Activated CD8-positive, alpha-beta T cell treated with anti-CD3 and anti-CD28 coated beads, Interleukin-2, amount 10 ng/mL, durations not matched to agents 7 days and 5 days (primary cell): ENCODE measurements at places on chromosomes 3 and 15. TPM values are rescaled to one million over a fixed set of nuclear protein-coding genes. Genes with fewer than 3 reads are reported as not detected.

DNA sequence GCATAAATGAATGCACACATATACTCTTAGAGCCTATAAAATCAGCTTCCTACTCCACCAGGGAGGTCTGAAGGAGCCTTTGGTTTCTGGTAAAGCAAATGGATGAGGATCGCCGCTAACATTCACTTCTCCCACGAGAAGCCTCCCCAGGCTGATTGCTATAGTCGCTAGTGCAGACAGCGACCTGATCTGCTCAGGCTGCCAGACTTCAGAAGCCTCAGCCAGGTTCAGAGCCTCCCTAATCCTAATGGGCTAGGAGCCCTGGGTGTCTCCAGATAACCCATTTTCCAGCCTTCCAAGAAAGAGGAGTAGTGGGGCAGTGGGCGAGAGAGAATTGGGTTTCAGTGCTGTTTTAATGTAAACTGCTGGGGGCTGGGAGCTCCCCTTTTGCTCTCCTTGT, 35.4 kb downstream of the TPM1 start:
- DNase-seq = no peak

Gene SCN5A
- total RNA-seq = 0.37 TPM

GRCh38 chr3:174457758-174458157, 401.4 kb upstream of the NAALADL2 start:
- DNase-seq = no peak

DNA sequence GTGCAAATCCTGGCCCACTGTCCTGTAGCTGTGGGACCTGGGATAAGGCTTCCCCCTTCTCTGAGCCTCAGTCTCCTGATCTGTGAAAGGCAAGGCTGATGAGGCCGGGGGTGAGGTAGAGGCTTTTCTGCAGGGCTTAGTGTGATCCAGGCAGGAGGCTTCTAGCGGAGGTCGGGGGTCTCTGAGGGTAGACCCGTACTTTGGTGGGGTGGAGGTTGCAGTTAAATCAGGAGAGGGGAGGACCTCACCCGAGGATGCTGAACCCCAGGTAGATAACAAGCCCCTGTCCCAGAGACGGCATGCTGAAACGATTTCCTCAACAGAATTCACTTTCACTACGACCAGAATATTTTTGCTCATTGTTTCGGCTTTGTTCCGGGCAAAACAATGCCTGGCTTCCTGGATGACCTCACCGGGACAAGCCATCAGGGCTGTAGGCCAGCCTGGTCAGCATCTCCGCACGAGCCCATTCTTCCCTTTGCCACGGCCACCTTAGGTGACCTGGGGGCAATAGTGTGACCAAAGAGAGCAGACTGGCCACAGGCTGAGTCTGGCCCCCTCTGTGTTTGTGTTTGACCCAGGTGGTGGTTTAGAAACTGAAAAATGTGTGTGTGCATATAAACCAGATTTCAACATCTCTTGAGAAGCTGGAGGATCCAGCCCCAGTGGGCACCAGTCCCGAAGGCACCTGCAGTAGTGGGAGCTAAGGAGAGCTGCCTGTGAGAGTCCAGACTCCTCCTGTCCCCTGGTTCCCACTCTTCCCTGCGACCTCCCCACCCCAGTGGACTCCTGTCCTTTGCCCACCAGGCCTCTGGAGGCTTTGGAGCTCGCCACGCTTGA, 33.0 kb downstream of the SLC6A6 start:
- DNase-seq = no peak

- no peak for DNase-seq
Measured at GRCh38 chr3:62187022-62187431, 186.3 kb downstream of the FEZF2 start.

Gene GOLGA8G
- not detected for total RNA-seq

Gene CDHR4
- total RNA-seq = not detected

Gene EEF1AKMT4
- 4.7 TPM for total RNA-seq

GRCh38 chr15:66747886-66748707, 46.1 kb downstream of the SMAD6 start:
- no peak for DNase-seq

GRCh38 chr3:161770484-161771386, 274.1 kb downstream of the OTOL1 start:
- no peak for DNase-seq

GRCh38 chr15:96254173-96254572, 76.3 kb upstream of the NR2F2 start:
- DNase-seq = no peak

DNA sequence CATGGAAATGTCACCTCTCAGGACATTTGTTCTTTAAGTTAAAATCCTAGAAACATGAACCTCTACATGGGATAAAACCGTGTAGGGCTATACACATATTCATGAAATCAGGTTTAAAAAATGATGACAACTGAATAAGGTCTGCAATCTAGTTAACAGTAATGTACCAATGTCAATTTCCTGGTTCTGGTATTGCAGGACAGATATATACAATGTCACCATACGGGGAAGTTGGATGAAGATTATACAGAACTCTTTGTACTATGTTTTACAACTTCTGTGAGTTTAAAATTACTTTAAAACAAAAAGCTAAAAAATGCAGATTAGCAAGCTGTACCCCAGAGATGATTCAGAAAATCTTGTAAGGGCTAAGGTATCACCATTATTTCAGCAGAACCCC, 6.7 kb downstream of the CNTN3 start:
- DNase-seq = no peak

DNA sequence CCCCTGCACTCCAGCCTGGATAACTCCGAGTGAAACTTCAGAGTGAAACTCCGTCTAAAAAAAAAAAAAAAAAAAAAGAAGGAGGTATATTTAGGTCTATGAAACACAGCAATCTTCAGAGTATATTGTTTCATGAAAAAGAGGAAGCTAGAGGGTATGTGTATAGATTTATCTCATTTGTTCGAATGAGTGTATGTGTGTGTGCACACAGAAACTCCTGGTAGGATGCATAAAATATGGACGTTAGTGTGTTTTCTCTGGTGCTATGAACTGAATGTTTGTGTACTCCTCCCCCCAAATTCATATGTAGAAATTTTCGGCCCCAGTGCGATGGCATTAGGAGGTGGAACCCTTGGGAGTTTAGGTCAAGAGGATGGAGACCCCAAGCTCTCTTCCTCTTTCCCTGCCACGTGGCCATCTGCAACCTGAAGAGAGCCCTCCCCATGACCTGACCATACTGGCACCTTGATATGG, 98.6 kb upstream of the KLF13 start:
- DNase-seq = no peak

Gene ACAN
- total RNA-seq = not detected

DNA sequence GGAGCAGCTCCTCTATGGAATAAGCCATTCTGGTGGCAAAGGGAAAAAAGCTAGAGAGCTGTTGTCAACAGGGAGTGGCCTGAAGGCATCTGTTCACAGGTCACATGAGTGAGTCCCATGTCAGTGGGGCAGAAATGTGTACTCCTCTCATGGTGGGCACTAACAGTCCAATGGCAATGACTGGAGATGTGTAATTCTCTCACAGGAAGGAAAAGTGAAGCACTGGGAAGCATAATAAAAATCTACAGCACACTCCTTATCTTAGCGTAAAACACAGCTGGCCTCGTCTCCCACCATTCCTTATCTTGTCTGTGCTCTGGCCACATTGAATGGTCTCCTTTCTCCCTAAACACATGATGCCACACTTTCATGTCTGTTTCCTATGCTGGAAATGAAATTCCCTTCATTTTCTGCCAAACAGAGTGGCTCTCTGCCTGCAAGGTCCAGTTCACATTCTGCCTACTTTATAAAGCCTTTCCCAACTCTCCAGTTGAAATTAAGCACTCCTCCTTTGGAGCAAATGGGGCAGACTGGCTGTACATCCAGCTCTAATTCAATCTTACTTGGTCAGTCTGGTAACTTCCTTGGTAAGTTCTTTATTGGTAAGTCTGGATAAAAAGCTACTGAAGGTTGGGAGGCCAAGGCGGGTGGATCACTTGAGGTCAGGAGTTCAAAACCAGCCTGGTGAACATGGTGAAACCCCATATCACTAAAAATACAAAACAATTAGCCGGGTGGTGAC, 139.8 kb downstream of the RPL22L1 start:
- DNase-seq = no peak

DNA sequence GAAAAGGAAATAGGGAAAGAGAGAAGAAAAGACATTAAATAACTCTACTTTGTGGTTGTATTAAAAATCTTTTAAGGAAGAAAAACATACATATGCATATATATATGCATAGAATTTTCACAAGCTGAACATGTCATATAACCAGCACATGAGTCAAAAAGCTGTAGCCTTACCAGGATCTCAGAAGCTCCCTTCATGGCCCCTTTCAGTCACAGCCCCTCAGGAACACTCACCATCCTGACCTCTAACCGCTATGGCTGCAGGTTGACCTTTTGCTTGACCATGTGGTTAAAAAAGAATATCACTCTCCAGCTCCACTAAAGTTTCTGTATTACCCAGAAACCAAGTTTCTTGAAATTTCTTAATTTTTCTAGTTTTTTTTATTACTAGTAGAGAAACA, 103.4 kb downstream of the CHST2 start:
- no peak for DNase-seq

GRCh38 chr3:38636464-38636863, 13.0 kb downstream of the SCN5A start:
- no peak for DNase-seq

GRCh38 chr15:76393614-76394013, 57.0 kb downstream of the ISL2 start:
- no peak for DNase-seq

Gene GP9
- not detected for total RNA-seq

DNA sequence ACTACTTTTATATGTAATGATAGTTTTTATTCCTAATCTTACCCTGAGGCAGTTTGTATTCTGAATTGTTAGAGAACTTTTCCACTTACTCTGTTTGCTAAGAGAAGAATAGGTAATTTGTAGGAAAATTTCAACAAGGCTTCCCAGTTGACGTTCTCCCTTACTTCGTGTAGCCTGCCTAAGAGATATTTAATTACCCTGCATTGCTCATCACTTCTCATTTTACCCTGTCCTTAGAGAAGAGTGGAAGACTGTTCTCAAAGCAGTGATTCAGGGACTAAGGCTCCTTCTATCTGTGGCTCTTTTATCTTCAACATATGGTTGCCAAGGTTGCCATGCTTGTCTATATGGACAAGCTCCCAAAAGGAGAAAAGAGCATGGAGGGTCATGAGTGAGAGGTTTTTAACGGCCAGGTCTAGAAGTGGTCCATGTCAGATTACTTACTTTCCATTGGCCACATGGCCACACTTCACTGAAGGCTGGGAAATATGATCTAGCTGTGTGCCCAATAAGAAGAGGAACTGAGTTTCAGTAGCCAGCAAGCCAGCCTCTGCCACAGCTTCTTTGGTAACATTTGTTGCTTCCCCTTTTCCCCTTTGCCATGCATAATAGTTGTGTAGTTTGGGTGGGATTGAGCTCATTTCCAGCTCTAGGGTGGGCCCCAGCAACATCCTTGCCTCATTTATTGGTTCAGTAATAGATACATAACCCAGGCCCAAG, 22.1 kb downstream of the PDE8A start:
- DNase-seq = no peak

Gene NR2E3
- total RNA-seq = not detected

DNA sequence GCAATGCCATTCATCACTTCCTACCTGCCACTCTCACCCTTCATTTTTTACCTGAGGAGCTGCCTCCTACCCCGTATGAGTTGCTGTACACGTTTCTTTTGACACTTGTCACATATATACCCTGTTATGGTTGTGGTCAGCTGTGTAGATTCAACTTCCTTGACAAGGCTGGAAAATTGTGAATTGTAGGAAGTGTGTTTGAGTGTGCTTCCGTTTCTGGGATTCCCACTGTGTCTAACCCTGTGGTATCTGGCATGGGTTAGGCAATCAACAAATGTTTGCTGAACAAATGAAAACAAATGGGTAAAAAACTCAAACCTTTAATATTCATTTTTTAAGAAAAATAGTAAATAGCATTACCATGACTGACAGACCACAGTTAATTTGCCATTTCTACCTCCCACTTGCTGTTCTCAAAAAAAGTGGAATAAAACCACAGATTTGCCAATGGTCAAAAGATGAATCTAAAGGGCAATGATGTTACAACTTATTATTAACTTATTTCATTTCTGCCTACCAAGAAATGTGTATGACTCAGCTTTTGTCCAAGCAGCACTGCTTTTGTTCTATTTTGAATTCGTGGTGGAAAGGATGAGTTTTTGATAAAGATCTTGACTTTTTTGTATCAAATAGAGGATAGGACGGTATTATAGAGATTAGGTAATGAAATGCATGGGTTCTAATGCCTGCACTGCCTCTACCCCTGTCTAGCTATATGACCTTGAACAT, 404.6 kb downstream of the LPP start:
- DNase-seq = no peak
